ENCODE measurements at places on chromosomes 6 and 20.

GRCh38 chr6:169845426-169846285 is 94.2 kb downstream of the ERMARD start:
- peak; percentile 31 for DNase-seq

DNA sequence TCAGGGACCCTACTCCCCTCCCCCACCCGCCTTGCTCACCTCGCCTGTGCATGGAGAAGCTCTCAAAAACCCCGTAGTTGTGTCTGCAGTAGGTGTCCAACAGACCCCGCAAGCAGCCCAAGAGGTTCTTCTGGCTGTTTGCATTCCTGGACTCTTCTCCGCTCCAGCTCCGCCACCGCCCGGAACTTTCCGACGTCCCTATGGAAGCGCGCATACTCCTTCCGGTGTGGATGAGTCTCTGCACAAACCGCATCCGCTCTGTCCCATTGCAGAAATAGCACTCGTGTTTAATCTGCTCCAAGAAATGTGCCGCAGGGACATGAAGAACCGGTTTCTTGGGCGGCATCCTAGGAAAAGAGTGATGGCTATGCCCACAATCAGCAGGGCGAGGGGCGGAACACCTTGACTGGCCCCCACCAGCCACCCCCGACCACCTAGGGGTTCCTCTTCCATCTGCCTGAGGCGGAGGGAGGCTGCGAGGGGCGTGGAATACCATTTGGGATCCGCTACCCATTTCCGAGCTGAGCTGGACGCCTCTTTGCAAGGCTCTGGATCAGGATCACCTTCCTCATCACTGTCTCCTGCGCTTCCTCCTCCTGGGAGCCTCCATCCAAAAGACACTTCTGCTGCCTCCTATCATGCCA is 20.2 kb downstream of the HLA-DRA start:
- no peak for DNase-seq

DNA sequence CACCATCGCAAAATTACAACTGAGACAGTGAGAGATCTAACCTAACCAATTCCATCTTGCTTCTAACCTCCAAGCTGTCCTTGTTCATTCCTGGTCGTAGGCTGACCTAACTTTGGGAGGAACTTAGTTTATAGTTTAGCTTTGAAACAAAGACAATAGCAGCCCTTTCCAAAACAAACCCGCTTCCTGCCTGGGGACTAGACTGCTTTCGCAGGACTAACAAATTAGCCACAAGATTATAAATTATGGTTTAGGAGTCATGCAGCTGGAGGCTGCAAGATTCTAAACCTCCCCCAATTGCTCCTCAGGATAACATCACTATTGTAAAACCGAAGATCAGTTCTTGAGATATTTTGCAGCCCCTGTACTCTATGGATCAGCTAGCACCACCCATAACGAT is 63.2 kb downstream of the TRIM27 start:
- DNase-seq = no peak

DNA sequence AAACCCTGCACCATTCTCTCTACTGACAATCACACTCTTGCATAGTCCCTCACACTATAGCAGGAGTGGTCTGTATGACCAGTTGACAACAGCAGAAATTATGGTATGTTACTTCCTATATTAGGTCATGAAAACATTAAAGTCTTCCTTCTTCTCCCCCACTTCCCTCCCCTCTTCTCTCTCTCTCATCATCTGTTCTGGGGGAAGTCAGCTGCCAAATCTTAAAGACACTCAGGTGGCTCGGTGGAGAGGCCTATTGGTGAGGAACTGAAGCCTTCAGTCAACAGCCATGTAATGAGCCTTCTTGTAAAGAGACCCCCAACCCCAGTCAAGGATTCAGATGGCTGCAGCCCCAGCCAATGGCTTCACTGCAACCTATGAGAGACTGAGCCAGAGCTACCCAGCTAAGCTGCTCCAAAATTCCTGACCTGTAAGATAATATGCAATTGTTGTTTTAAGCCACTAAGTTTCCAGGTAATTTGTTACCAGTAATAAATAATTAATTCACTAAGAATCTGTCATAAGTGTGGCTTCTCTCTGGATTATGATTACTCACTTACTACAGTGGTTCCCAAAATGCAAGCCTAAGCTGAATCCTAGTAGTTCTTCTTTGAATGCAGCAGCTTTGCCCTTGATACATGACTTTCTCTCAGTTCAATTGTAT is 11.2 kb upstream of the TSBP1 start:
- no peak for DNase-seq

- no peak for DNase-seq
Observed at GRCh38 chr6:2756687-2757224, 6.0 kb upstream of the MYLK4 start.

DNA sequence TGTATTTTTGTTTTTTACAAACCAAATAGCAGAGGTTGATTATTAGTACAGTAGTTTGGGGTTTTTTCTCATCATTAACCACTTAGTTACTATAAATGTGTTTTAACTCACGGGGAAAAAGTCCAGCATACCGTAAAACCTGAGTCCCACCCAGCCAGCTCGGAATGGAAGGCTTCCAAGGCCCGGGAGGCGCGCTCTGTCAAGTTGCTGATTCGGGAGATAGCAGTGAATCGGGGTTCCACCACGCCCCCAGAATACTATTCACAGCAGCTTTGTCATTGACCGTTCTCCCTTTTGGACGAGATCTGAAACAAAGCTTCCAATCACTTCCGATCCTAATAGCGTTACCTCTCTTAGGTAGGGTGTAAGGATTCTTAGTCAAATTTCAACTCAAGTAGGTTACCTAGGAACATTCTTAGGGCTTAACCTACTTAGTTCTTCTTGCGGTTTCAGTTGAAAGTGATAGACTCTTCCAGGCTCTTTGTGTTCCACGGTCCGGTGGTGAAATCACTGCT is 232.8 kb upstream of the QKI start:
- no peak for DNase-seq

- DNase-seq = no peak
Observed at GRCh38 chr20:57795977-57796560, 86.3 kb upstream of the PMEPA1 start.

- no peak for DNase-seq
Observed at GRCh38 chr6:34576286-34576955, 20.3 kb upstream of the SPDEF start.

- DNase-seq = no peak
Observed at GRCh38 chr6:56551409-56552120, 91.1 kb downstream of the DST start.

DNA sequence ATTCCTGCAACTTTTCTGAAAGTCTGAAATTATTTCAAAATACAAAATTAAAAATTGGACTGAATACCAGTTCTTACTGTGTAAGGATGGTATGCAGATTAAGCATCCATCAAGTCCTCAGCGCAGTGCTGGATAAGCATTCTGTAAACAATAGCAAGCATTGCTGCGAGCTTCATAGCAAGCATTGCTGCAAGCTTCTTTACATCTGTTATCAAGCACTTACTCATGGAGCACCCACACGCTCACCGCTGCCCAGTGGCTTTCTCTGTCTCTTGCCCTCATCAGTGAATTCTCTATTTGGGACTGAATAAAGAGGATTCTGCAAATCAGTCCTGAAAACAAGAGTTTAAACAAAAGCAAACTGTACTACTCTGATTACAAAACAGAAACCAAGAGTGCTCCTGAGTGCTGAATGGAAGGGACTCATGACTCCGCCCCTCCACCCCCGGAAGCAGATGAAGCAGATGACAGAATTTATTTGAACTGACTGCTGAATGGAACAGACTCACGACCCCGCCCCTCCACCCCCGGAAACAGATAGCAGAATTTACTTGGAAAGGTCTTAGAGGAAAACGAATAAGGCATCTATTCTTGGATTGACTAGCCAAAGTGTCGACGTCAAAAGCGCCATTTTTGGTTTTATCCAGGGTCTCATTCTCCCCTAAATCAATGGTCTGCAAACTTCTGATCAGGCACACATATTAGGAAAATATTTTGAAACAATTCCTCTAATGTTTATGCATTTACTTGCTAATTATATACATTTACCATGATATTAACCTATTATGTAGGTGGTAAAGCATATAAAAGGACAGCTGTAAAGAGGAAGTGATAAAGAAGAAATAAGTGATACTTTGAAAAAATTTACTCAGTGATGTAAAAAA is 22.1 kb upstream of the EYA2 start:
- no peak for DNase-seq

DNA sequence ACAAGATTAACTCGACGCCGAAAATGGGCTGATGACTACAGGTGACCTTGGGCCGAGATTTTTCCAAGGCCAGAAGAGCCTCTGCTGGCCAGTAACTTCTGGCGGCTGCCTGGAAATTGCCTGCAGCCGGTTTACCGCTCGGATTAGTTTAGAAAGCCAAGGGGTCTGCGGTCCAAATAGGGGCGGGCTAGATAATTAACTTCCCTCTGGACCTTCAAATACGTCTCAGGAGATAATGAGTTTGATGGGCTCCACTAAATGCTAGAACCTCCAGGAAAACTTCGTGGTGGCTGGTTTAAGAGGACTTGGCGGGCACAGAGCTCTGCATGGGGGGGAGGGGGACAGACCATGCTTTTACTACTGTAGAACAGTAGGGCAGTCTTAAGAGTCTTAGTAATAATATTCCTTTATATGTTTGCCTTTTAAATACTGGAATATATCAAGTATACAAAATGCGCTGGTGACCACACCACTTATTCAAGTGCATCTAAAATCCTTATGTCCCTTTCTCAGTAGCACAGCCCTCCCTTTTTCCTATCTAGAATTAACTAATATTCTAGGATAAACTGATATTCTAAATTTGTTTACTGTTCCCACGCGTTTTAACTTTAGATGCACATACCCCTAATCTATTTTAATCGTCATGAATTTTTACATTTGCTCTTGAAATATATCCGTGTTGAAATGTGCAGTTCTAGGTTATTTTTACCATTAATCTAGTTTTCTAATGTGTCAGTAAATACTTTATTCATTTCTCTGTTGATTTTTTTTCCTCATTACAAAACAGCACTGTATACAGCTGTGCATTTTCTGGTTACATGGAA is 107.5 kb upstream of the PRSS16 start:
- DNase-seq = no peak

DNA sequence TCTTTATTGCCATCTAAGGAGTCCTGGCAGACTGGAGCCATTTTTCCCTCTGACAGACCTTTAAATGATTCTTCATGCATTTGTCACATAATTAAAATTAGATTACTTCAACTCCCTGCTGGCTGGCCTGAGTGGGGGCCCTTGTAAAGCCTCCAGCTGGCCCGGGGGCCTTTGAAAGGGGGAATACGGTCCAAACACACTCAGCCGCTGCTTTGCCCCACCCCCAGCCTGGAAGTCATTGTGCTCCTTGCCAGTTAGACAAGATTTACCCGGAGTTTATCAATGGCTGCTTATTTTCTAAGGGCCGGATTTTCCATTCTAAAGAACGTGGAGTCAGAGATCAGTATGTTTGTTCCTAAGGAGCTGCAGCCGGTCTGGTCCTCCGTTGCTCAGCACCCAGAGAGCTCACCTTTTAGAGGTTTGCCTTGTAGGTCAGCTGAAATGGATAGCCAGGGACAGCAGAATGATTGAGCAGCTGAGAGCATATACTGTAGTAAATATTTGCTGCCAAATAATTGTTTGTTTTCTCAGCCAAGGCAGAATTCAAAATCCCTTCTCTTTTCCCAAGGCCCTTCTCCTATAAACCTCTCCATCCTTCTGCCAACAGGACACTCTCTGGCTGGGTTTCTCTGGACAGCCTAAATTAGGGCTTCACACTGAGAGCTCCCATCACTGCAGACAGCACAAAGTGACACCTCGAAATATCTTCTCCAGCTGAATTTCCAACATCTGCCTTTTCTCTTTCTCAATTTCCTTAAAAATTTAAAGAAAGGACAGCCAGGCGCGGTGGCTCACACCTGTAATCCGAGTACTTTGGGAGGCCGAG is 68.4 kb upstream of the RBM24 start:
- no peak for DNase-seq

DNA sequence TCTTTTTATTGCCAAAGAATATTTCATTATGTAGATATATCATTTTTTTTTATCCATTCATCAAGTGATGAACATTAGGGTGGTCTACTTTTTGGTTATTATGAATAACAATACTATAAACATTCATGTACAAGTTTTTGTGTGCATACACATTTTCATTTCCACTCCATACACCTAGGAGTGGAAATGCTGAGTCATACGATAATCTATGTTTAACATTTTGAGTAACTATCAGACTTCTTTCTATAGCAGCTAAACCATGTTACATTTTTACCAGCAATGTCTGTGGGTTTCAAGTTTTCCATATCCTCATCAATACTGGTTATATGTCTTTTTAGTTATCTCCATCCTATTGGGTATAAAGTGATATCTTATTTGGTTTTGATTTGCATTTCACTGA is 65.7 kb downstream of the PRSS35 start:
- no peak for DNase-seq

GRCh38 chr6:130674604-130675003 is 152.6 kb upstream of the SMLR1 start:
- no peak for DNase-seq

DNA sequence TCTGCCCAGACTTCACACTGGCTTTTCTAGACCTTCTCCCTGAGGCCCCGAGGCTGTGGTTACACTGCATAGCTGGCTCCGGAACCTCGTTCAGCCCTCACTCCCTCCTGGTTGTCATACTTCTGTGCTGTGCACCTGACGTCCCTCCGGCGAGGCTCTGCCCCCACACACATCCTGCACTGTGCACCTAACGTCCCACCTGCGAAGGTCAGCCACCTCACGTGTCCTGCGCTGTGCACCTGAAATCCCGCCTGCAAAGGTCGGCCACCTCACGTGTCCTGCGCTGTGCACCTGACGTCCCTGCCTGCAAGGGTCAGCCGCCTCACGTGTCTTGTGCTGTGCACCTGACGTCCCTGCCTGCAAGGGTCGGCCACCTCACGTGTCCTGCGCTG is 111.0 kb upstream of the FRMD1 start:
- DNase-seq = peak; percentile 49

GRCh38 chr20:16533502-16533901 is 39.7 kb downstream of the KIF16B start:
- no peak for DNase-seq

DNA sequence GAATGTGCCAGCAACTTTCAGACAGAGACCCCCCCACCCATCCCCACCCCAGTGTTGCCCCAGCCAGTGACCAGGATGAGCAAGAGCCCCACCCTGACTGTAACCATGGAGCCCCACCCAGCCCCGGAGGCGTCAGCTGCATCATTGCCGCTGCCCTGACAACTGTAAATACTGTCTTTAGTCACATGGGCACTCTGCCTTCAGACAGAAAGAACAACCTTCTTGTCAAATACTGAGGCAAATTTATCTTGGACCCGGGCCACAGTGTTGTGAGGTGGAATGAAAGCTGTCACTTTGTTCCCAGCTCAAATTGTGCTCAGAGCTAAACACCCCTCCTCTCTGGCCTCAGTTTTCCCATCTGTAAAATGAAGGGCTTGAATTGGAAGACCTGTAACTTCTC is 23.7 kb downstream of the MOCS3 start:
- DNase-seq = no peak

GRCh38 chr20:62488470-62488869 is 12.7 kb upstream of the GATA5 start:
- DNase-seq = no peak

- DNase-seq = no peak
Observed at GRCh38 chr6:21538186-21538798, 55.3 kb upstream of the SOX4 start.

DNA sequence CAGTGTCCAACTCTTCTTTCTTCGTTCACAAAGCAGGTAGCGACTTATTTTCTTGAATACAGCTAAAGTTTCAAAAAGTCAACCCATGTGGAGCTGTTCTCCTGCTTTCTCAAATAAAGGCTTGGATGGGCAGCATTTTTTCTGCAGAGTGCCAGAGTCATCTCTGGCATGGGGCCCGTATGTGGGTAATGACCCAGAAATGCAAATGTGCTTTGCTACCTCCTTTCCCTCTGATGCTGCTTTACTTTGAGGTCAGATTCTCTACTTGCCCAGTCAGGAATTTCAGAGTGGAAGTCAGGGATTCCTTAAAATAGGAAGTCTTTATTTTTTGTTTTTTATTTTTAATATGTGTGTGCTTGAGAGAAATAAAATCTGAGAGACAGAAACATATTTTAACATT is 4.9 kb downstream of the NKAIN2 start:
- no peak for DNase-seq
